ENCODE measurements at places on chromosomes 2 and 18.

DNA sequence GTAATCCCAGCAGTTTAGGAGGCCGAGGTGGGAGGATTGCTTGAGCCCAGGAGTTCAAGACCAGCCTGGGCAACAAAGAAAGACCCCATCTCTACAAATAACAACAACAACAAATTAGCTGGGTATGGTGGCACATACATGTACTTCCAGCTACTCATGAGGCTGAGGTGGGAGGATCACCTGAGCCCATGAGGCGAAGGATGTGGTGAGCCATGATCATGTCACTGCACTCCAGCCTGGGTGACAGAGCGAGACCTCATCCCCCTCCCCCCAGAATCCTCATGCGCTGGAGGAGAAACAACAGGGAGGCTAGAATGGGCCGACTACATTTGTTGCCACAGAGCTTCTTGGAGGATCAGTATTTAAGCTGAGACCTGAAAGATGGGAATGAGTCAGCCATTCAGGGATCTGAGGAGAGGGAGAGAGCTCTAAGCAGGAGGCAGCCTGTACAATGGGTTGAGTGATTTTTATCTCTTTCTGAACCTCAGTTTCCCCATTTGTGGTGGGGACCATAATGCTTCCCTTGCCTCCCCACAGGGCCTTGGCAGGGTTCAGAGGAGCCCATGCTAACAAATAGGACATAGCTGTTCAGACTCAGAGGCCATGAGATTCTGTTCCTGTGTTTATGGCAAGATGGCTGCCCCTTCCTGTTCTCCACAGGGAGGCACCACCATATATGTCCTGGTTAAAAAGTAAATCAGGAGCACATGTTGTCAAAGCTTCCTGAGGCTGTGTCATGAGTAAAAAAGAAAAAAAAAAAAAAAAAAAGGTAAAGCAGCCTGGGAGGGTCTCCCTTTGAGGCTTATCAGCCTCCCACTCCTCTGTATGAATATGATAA lies 131.4 kb upstream of the HAAO start:
- no peak for DNase-seq

GRCh38 chr2:36366491-36367120 lies 11.0 kb downstream of the CRIM1 start:
- no peak for DNase-seq

DNA sequence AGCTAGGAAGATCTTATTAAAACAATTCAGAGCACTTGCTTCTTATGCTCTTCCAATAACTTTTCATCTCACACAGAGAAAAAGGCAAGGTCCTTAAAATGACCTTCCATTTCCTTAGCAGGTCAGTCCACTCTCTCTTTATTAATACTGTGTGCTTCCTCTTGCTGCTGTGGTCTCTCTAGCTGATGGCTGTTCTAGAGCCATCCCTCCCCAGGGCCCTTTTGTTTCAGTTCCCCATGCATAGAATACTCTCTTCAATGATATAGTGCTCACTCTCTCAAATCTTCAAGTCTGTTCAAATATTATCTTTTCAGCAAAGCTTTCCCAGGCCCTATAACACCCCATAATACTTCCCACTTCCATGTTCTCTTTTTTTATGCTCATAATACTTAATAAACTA lies 469.3 kb downstream of the METTL4 start:
- no peak for DNase-seq

DNA sequence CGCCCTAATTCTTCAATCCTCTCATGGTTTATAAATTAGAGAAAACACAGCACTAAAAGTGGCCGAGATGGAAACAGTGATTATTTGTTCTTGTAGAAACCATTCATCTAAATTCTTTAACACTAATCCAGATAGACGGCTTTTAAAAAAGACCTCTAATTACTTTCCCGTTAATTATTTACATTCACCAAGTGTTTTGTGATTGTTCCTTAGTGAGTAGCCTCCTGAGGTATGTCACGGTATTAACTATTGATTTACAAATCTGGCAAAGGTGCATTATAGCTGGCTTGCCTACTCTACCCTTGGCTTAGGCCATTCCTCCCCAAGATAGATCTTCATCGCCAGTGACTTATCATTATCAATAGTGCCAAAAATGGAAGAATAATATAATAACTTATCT lies 436.4 kb upstream of the ST6GAL2 start:
- DNase-seq, result no peak

- peak; percentile 39 for DNase-seq
Measured at GRCh38 chr18:77557046-77557587, 307.5 kb downstream of the GALR1 start.

- no peak for DNase-seq
Measured at GRCh38 chr2:43001055-43001378, 208.6 kb upstream of the HAAO start.

GRCh38 chr2:129766374-129766993 lies 213.0 kb upstream of the RAB6C start:
- no peak for DNase-seq

- no peak for DNase-seq
Measured at GRCh38 chr2:171383134-171383533, 50.7 kb downstream of the METTL8 start.

GRCh38 chr2:208509586-208509985 lies 103.0 kb downstream of the PTH2R start:
- DNase-seq, result no peak

- DNase-seq, result no peak
Measured at GRCh38 chr18:39172695-39173421, 1607.3 kb upstream of the CELF4 start.

DNA sequence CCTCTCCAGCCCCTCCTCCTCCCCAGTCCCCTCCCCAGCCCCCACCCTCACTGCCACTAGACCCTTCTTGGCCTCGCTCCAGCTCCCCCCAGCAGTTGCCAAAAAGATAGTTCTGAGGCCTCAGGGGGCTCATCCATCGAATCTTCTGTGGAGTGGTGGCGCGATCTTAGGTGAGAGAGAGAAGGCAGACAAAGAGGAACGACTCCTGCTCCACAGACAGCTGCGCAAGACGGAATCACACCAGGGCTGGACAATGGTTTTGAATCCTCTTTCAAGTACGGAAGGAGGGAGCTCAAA lies 68.1 kb downstream of the LAMA3 start:
- no peak for DNase-seq

DNA sequence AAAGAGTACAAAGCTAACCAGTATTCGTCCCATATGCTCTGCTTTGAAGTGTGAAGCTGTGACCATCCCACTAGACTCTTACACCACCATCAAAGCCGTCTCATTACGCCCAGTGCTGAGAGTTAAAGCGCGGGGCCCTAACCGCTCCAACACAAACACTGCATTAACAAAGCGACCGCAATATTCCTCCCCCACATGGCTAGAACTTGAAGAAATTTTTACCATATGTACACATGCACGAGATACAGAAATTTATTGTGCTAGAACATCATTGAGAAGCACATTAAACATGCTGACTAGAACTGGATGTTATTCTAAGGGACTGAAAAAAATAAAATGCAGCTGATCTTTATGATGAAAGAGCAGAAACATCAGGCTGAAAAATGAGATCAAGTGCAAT lies 20.5 kb downstream of the FTCDNL1 start:
- no peak for DNase-seq

- DNase-seq, result no peak
Measured at GRCh38 chr18:23828426-23828825, 139.2 kb downstream of the LAMA3 start.

DNA sequence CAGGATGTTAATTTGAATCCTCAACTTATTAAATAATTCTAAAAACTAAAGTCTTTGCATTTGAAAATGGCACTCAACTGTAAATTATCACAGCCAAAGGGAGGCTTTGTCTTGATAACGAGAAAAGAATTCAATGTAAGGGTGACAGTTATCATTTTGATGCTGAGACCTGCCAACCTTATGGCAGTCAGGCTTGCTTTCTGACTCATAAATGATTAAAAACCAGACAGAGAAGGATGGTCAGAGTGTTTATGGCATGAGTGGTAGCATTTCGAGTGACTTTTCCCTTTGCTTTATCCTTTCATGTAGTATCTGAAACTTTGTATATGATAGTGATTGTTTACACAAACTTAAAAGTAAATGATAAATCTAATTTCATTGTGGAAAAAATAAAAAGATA lies 53.9 kb upstream of the EPC2 start:
- DNase-seq, result no peak

- no peak for DNase-seq
Measured at GRCh38 chr18:76699923-76700322, 122.4 kb upstream of the ZNF236 start.

DNA sequence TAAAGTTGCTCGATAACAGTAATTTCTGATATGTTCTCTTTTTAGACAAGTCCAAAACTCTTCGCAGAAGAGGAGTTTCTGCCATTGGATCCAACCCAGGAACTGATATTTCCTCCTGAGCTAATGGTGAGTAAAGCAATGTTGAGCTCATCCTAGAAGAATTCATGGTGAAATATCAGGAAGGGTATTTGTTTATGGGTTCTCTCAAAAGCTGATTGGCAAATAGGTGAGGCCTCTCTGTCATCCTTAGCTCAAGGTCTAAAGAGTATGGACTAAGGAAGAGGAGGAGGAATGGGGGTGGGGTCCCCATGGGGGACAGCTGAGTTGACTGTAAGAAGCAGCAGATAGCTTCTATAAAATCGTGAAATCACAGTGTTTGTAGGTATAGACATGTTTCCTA lies 18.2 kb downstream of the AOX1 start:
- DNase-seq, result no peak

GRCh38 chr2:16225071-16225470 lies 284.7 kb downstream of the MYCN start:
- no peak for DNase-seq

DNA sequence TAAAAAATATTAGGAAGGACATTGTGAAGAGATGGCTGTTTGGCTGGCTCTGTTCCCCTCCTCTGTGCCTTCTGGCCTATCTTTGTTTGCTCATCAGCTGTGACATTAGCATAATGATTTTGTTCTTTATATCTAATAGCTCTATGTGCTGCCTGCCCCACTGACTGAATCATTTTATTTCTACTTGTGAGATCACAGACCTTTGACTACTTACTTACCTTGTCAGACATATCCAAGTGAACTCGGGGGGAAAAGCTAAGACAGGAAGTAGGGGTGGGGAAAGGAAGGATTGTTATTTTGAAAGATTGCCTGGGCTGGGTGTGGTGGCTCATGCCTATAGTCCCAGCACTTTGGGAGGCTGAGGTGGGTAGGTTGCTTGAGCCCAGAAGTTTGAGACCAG lies 104.2 kb downstream of the ASAP2 start:
- no peak for DNase-seq
